Neural crest cell (in vitro differentiated cells): ENCODE measurements at places on chromosomes 11 and 22.

DNA sequence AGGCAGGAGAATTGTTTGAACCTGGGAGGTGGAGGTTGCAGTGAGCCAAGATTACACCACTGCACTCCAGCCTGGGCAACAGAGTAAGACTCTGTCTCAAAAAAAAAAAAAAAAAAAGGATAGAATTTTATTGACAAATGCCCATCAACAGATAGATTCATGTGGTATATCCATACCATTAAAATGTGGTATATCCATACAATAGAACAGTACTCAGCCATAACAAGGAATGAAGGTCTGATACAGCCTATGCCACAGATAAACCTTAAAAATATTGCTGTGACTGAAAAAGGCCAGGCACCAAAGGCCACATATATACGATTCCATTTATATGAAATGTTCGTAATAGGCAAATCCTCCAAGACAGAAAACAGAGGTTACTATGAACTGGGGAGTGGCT lies 45.3 kb upstream of the PPP2R1B start:
- H3K27me3 ChIP-seq, result no peaks in the 10 kb centered on the region
- H3K4me1 ChIP-seq, result peaks cover 3% of the 10 kb centered on the region
- H3K27ac ChIP-seq, result no peak overlapping the region
- no peak for DNase-seq
- peaks cover 9% of the 10 kb centered on the region for H3K36me3 ChIP-seq

DNA sequence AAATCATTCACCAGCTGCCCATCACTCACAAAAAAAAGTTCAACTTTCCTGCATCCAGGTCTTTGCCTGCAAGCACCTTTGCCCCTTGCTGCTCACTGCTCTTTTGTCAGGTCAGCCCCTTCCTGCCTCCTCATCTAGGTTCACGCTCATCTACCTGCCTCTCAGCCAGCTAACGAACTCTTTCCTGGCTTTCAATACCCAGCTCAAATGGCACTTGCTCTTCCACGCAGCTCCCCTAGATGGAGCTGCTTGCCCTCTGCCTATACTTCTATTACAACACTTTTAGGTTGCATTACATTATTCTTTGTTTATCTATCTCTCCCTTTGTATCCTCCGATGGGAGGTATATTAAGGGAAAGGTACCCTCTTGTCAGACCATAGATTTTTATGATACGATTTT lies 78.9 kb upstream of the TBCEL start:
- no peak for DNase-seq
- peaks cover 6% of the 10 kb centered on the region for H3K36me3 ChIP-seq
- no peak overlapping the region for H3K27ac ChIP-seq
- H3K4me3 ChIP-seq, result no peak overlapping the region
- H3K27me3 ChIP-seq, result peaks cover 22% of the 10 kb centered on the region

- H3K27ac ChIP-seq, result peak overlapping the region; percentile 35
- H3K27me3 ChIP-seq, result peaks cover 8% of the 10 kb centered on the region
- H3K36me3 ChIP-seq, result no peaks in the 10 kb centered on the region
- no peak overlapping the region for H3K4me3 ChIP-seq
- no peaks in the 10 kb centered on the region for H3K4me1 ChIP-seq
These were observed 13.1 kb downstream of the MS4A15 start for GRCh38 chr11:60769811-60770210.

- H3K27ac ChIP-seq, result no peak overlapping the region
- H3K4me1 ChIP-seq, result no peaks in the 10 kb centered on the region
- no peak for DNase-seq
- H3K27me3 ChIP-seq, result no peaks in the 10 kb centered on the region
- H3K4me3 ChIP-seq, result no peak overlapping the region
- peaks cover 3% of the 10 kb centered on the region for H3K36me3 ChIP-seq
These were observed 24.7 kb downstream of the PARVA start for GRCh38 chr11:12402025-12402424.

- peaks cover 53% of the 10 kb centered on the region for H3K4me1 ChIP-seq
- H3K27me3 ChIP-seq, result peaks cover 16% of the 10 kb centered on the region
- DNase-seq, result no peak
- H3K27ac ChIP-seq, result no peak overlapping the region
- no peaks in the 10 kb centered on the region for H3K36me3 ChIP-seq
These were observed 1.3 kb upstream of the CD82 start for GRCh38 chr11:44564166-44564565.

- no peaks in the 10 kb centered on the region for H3K36me3 ChIP-seq
- DNase-seq, result no peak
- no peak overlapping the region for H3K4me3 ChIP-seq
- H3K27me3 ChIP-seq, result no peaks in the 10 kb centered on the region
- H3K27ac ChIP-seq, result peak overlapping the region; percentile 69
These were observed 54.8 kb downstream of the NAT10 start for GRCh38 chr11:34160049-34160721.

- no peaks in the 10 kb centered on the region for H3K36me3 ChIP-seq
- H3K27ac ChIP-seq, result no peak overlapping the region
- no peaks in the 10 kb centered on the region for H3K27me3 ChIP-seq
- no peak for DNase-seq
- peaks cover 11% of the 10 kb centered on the region for H3K4me1 ChIP-seq
These were observed 28.1 kb downstream of the IGSF9B start for GRCh38 chr11:133928628-133929059.

DNA sequence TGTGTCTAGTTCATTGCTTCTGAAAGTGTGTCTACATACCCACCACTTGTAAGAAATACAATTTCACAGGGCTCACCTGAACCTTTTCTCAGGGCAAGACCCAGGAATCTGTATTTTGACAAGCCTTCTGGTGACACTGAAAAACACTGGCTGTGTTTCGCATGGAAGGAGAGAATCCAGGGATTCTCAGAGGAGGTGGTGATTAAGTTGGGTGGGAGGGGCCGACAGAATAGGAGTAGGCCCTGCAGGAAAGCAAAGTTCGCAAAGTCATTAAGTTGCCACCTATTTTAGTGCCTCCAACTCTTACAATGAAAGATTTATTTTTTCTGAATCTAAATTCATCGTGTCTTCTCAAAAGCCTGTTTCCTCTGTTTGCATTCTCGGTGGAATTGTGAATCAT lies 186.8 kb downstream of the FAT3 start:
- H3K27me3 ChIP-seq, result no peaks in the 10 kb centered on the region
- no peak for DNase-seq
- H3K36me3 ChIP-seq, result no peaks in the 10 kb centered on the region
- H3K4me3 ChIP-seq, result no peak overlapping the region
